HepG2 (cell line): ENCODE measurements at places on chromosomes 7 and 10. TPM values are rescaled to one million over a fixed set of nuclear protein-coding genes. Genes with fewer than 3 reads are reported as not detected.

The CNPY1 gene
- total RNA-seq, result not detected in 2 replicates

- DNase-seq, result peak; percentile 68
Measured at GRCh38 chr7:105680505-105681187, 99.4 kb upstream of the EFCAB10 start.

- no peak for DNase-seq
Measured at GRCh38 chr7:102182016-102182415, 104.7 kb upstream of the SH2B2 start.

- no peak for DNase-seq
Measured at GRCh38 chr7:114109721-114110120, 190.9 kb upstream of the PPP1R3A start.

The FAM25C gene
- not detected in 2 replicates for total RNA-seq

GRCh38 chr7:152081088-152081487, 55.6 kb downstream of the GALNT11 start:
- DNase-seq, result peak; percentile 95

DNA sequence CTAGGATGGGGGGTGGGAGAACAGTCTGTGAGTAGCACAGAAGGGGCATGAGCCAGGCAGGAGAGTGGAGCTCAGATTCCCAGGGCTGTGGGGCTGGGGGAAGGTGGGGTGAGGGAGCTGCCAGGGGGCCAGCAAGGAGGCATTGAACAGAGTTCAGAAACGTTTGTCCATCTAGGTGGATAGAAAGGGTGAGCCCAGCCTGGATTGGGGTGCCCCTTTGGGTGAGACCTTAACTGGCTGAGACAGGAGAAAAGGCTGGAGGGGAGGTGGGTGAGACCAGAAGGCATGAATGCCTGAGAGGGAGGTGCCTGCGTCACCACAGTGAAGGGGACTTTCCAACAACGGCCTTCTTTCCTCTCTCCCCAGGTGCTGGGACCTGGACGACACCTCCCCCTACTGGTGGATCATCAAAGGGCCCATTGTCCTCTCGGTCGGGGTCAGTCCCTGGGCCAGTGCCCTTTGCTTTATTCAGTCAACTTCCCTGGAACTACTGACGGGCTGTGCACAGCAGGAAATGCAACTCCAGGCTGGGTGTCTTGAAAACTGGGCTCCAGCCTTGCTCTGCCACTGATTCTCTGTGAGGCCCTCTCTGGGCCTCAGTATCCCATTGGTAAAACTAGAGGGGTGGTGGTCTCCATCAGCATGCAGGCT, 11.0 kb downstream of the GHRHR start:
- peak; percentile 60 for DNase-seq

- DNase-seq, result no peak
Measured at GRCh38 chr10:1413256-1413655, 324.1 kb downstream of the ADARB2 start.

DNA sequence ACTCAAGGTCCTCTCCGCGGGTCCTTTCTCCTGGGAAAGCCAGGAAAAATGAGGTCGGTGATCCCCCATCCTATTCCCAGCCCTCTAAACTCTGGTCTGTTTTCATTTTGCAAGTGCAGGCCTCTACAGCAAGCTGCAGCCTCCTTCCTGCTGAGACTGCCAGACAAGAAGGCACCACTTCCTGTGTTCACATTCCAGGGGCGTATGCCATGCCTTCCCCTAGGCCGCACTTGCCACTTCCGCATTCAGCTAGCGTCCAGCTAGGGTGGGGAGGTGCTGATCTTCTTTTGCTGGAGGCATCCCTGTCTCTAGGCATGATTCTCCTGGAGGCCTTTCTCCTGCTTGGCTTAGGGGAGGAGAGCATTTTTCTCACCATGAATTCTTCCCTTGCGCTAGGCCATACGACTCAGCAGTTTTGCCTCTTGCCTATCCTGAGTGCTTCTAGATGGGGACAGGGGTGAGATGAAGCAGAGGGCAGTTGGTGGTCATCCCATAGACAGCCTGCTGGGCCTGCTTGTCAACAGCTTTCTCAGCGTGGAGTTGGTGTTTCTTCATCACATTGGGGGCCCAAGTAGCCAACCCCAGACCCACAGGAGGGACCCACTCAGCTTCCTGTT, 328.9 kb downstream of the RPS24 start:
- DNase-seq, result no peak

DNA sequence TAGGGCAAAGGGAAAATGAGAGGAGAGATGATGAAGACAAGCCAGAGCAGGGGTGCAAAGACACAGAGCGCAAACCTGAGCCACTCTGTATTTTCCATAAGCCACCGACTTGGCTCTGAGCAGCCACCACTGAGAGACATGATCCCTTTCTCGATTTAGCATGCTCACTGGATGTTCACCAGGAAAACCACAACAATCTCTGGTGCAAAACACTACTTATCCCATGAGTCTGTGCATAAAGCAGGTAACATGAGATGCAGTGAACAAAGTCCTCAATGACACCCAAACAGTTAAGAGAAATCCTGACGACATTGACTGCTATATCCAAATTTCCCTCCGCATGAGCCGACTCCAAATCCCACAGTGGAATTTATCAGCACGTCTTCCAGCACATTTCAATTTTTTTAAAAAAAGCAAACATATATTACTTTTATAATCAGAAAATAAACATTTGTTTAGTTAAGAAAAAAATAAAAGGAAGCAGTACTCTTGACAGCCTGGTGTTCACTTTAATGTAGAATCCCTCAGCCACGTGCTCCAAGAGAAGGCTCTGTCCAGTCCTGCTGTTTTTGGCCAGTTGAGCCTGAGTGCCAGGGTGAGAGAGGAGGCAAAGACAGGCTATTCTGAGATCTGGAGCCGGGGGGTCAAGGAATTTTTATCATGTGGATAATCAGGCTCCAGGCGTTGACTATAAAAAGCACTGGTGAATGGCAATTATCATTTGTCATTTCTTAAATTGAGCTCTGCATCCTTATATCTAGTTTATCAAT, 238.4 kb downstream of the KCNMA1 start:
- DNase-seq, result no peak

The CCDC172 gene
- total RNA-seq, result not detected in 2 replicates
